Bronchial epithelial cell (primary cell): ENCODE measurements at places on chromosomes 2 and 18.
A peak's percentile ranks its signal among the peaks of the same experiment; 100 is the strongest.

GRCh38 chr2:150475479-150476250 lies 11.8 kb downstream of the RND3 start:
- DNase-seq, result no peak

- no peak for DNase-seq
Observed at GRCh38 chr2:194566907-194567660, 1089.9 kb upstream of the SLC39A10 start.

DNA sequence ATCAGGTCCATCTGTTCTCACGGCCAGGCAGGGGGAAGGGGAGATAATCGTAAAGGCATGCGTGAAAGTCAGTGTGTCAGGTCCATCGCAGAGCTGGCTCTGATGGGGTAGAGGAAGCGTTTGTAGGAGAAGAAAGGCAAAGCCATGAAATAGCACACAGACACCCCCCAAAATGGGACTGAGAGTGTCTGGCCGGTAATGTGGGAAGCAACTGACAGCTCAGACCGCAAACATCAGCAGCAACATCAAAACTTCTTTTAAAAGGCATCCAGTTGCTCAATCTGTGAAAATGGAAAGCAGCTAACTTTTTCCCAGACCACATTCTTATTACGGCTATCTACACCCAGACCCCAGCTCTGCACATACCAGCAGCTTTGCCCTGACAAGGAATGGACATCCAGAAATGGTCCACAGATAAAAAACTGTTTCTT lies 232.6 kb downstream of the EN1 start:
- no peak for DNase-seq

DNA sequence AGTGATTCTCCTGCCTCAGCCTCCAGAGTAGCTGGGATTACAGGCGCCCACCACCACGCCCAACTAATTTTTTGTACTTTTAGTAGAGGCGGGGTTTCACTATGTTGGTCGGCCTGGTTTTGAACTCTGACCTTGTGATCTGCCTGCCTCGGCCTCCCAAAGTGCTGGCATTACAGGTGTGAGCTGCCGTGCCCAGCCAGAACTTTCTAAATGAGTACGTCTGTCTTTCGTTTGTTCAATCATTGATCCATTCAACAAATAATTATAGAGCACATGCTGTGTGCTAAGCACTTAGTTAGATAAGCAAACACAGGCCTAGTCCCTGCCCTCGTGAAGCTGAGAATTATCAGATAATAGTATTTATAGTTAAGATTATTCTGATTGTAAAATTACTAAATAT lies 56.5 kb downstream of the TTC39C start:
- DNase-seq, result no peak

DNA sequence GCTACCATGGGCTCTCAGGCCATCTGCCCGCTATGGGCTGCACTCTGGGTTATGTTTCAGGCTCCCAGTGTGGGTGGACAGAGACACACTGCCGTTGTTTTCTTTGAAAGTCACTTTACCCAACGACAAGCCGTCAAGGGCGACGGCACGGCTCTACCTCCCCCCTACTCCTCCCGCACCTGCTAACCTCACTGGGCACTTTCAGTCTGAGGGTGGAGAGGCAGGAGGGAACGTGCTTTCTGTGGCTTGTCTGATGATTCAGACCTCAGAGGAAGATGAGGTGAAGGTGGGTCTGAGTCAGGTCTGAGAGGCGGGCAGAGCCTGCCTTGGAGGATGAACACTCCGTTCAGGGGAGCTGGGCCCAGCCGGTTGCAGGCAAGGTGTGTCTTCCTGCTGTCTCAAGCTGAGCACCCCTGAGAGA lies 147.6 kb upstream of the HDAC4 start:
- peak; percentile 28 for DNase-seq

DNA sequence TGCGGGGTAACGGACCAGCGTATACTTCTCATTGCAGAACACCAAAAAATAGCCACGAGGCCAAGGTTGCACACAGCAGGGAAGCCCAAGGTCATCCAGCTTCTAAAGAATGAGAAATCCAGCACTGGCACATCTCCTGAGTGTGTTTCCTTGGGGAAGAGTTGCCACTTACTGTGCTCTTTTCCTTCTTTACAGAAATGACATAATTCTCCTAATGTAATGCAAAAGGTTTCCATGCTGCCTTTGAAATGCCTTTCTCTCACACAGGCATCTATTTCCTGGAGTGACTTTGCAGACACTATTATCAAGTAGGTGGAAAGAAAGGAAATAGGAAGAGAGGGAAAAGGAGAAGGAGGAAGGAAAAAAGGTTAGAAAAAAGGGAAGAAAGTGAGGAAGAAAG lies 862.1 kb upstream of the CELF4 start:
- DNase-seq, result no peak

DNA sequence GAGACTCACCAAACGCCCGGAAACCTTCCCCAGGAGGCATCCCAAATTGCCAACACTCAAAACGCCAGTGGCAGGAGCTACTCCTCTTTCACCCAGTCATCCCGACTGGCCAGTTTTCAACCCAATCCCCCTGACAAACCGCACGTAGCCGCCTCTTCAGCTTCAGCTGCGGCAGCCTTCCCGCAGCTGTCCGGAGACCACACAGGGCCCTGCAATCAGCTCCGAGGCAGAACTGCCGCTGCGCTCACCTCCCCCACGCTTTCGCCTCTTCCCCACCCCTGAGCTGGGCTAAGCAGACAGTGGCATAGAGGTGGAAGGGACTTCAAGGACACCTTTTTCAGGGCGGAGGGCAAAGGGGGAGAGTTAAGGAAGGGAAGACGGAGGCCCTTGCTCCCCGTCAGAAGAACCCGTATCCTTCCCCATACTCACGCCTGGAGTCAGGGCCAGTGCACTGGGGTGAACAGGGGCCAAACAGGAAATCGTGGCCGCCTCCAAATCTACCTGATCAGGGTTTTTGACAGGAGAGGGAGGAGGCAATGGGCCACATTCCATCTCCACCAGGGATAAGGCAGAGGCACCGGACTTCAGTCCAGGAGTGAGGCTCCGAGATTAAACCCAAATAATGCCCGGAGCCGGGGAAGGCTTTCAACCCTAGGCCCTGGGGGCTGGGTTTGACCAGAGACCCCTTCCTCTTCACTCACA lies 16.9 kb downstream of the CYP26B1 start:
- no peak for DNase-seq

- no peak for DNase-seq
Observed at GRCh38 chr18:79321625-79322405, 73.9 kb upstream of the NFATC1 start.

DNA sequence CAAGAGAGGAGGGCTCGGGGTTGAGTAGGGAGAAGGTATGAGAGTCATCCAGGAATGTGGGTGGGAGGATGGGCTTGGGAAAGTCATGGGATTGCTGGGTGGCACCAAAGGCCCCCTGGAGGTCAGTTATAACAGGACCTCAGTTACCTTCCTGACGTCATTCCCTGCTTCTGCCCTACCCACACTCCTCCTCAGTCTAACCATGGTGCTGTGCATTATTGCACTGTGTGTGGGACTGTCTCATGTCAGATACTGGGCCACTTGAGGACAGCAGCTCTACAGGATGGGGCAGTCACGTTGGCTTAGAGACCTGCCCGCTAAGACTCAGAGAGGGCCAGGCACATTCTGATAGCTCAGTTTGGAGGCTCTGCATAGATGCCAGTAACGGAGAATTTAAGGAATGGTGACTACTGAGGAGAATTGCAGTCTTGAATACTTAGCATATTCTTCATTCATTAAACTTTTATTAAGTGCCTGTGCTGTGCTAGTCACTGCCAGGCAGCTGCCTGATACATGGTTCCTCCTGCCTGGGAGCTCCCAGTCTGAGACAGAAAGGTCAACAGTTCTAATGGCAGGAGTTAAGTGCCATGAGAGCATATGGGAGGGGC lies 90.5 kb downstream of the LAMA3 start:
- peak; percentile 32 for DNase-seq

DNA sequence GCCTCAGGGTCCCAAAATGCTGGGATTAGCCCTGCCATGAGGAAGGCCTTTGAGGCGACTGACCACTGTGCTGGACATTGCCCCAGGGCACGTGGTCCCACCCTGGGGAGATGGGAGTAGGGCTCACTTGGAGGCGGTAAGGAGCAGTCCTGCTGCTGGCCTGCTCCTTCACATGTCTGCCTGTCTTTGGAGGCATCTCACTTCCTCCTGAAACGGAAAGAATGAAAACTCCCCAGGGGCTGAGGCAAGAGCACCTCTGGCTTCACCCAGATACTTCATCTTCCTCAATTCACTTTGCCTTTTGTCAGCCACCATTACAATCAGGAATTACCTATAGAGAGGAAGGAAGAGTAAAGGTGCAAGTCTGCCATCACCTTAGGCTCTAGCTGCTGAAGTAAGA lies 59.9 kb upstream of the GATA6 start:
- no peak for DNase-seq

- DNase-seq, result no peak
Observed at GRCh38 chr18:8812631-8813030, 107.3 kb downstream of the MTCL1 start.

- DNase-seq, result no peak
Observed at GRCh38 chr18:58183226-58183625, 139.2 kb downstream of the NEDD4L start.

DNA sequence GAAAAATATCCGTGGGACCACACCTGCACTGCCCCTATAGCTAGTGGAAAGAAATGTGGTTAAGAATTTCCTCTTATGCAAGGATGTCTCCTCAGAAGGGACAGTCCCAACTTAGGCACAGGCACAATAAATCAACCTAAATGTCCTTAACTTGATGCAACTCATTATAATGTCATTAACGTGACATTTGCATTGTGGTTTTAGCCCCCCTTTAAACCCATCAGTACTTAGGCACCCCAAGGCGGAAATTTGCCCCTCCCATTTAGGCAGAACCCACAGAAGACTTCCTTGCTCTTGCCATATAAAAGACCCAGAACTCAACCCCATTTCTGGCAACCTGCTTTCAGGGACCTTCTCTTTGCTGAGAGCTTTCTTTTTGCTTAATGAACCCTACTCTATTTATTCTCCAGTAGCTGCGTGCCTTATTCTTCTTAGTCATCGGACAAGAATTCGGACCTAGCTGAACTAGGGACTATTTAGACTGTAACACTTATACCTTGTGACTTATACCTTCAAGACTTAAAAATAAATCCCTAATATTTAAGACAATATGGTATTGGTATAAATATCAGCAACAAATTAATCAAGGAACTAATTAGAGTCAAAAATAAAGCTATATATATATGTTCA lies 1281.6 kb upstream of the TMEFF2 start:
- DNase-seq, result peak; percentile 14

DNA sequence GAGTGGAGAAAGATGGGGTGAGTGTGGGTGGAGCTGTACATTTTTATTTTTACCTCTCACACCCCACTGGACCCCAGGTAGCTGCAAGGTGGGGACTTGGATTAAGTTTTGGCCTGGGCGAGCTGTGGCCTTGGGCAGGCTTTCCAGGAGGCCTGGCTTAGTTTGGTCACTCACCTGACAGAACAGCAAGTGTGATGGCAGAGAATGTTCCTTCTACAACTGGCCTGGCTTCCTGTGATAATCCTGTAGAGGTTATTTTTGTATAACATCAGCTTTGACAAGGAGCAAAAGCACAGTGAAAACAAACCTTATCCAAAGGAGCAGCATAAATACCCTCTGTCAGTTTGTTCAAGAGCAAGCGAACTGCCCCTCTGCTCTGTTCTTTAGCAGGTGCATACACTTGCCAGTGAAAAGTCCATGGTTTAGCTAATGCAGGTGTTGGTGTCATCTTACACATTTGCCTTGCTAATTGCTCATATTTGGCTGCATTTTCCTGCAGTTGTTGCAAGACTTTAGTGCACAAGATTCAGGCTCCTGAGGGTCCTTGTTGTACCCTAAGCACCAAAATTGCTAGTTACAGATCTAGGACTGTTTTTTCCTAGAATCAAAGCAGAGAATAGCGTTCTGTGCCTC lies 6.3 kb downstream of the THNSL2 start:
- DNase-seq, result no peak

GRCh38 chr2:65528241-65528574 lies 95.8 kb upstream of the SPRED2 start:
- peak; percentile 20 for DNase-seq

DNA sequence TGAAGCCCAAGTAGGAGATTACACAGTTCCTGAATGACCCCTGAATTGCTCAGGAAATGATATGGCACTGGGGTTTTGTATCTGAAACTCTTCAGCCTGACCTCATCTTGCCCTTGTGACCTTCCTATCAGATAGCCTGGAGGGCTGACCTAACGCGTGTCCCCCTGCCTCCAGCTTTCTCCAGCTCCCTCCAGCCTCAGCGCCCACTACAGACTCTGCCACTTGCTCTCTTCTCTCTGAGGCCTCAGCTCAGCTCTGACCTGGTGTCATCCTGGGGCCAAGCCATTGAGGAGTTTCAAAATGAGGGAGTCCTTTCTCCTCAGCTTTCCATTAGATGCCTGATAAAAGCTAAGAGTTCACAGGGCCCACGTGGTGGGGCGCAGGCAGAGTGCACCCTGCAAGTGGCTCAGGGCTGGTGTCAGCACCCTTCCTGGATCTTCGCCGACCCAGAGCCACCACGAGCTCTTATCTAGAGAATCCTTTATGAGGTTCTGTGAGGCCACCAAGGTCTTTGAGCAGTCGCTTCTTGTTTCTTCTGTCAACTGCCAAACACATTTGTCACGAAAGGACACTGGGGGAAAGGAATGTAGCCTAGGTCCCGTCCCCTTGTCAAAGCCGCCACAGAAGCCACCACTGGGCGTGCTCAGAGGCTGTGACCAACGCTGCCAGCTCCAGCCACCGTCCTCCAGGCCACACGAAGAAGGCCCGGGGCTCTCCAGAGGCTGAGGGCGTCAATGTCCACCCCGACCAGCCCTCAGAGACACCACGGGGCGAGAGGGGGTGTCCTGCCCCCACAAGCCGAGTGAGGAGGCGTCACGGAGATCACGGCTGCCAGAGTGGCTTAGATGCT lies 131.3 kb upstream of the GPC1 start:
- no peak for DNase-seq

- no peak for DNase-seq
Observed at GRCh38 chr18:9419956-9420631, 55.2 kb upstream of the RALBP1 start.

DNA sequence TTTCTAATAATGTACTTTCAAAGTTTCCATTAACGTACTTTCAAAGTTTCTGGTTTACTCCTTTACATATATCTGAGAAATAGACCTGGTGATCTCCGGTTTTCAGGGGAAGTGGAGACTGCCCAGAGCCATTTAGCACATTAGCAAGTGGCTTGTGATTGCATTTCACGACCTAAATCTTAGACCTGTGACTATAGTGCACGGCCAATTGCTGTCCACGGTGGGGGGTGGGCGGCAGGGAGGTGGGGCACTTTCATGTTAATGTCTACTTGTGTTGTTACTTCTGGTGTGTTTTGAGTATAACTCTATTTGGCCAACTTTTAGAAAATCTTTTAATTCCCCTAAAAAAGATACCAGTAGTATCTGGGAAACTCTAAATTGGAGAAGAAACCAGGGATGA lies 11.3 kb downstream of the GATA6 start:
- no peak for DNase-seq

- DNase-seq, result no peak
Observed at GRCh38 chr2:98637401-98638147, 29.2 kb downstream of the UNC50 start.
